ENCODE measurements at places on chromosomes 7 and 10. TPM values are rescaled to one million over a fixed set of nuclear protein-coding genes. Genes with fewer than 3 reads are reported as not detected.

The IDI2 gene
- not detected for total RNA-seq

The CPA5 gene
- total RNA-seq: not detected

DNA sequence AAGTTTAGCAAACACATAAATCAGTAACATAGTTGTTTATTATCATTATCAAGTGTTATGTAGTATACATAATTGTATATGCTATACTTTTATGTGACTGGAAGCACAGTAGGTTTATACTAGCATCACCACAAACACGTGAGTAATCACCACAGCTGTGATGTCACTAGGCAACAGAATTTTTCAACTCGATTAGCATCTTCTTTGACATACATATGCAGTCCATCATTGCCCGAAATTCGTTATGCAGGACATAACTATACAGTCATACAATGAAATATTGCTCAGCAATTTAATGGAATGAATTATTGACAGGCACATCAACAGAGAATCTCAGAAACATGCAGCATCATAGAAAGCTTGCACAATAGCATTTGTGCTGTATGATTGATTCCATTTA, 77.7 kb downstream of the LSM5 start:
- DNase-seq: no peak

DNA sequence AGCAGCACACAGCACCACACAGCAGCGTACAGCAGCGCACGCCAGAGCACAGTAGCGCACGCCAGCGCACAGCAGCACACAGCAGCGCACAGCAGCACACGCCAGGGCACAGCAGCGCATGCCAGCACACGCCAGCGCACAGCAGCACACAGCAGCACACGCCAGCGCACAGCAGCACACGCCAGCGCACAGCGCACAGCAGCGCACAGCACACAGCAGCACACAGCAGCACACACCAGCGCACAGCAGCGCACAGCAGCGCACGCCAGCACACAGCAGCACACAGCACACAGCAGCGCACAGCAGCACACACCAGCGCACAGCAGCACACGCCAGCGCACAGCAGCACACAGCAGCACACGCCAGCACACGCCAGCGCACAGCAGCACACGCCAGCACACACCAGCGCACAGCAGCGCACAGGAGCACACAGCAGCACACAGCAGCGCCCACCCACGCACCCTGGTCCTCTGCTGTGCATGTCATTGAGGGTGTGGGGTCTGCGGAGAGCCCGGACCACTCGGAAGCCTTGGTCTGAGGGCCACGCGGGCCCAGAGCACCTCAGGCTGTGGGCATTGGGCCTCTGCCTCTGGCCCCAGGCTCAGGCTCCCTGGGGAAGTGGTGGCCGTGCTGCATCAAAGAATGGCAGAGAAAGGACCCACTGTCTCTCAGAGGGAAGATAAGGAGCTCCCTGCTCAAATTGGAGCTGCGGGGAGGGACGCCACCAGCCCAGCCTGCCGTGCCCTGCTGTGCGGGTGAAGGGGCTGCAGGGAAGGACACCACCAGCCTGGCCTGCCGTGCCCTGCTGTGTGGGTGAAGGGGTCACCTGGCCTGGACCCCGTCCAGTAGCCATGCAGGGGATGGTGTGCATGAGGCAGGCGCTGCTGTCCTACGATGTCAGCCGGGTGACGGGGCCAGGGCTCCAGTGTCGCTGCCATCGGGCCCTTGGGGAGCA, 27.5 kb upstream of the GPR146 start:
- no peak for DNase-seq

GRCh38 chr10:21721000-21721665, 187.1 kb downstream of the MLLT10 start:
- DNase-seq: no peak

DNA sequence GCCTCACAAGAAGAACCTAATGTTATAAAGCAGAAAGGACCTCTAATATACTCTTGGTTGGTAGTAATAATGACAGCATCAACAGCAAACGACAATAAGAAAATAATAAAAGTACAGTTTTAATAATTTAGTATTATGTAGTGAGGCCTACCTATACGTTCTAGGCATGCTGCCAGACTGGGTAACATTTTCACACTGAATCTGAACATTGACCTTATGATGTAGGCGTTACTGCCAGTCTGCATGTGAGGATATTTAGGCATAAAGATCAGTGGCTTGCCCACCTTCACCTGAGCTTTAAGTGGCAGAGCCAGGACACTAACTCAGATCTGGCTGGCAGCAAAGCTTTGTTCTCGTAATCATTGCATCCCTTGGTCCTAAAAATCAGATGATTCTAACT, 2.5 kb downstream of the FGL2 start:
- no peak for DNase-seq

GRCh38 chr7:130970696-130971095, 236.7 kb upstream of the KLF14 start:
- DNase-seq: no peak

DNA sequence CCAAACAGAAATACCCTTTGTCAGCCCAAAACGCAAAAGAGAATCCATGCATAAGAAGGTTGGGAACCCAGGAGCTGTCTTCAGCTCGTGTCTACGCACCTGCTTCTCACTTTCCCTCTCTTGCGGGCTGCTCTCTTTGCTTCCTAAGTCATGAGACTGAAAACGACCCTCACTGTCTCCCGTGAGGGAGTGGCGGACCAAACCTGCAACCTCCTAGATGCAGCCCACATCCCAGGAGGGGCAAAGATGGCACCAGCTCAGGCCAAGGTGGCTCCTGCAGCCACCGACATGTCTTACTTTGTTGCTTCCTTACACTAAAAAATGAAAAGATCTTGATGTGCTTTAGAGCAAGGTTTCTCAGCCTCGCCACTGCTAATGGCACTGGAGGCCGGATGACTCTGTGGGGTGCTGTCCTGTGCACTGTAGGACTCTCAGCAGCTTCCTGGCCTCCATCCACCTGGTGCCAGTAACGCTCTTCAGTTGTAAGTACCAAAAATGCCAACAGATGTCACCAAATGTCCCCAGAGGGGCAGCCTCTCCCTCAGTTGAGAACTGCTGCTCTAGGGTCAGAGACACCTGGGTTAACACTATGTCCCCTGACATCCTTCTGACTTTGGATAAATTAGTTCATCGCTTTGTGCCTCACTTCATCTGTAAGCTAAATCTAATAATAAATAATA, 179.8 kb upstream of the PFKP start:
- DNase-seq: no peak

DNA sequence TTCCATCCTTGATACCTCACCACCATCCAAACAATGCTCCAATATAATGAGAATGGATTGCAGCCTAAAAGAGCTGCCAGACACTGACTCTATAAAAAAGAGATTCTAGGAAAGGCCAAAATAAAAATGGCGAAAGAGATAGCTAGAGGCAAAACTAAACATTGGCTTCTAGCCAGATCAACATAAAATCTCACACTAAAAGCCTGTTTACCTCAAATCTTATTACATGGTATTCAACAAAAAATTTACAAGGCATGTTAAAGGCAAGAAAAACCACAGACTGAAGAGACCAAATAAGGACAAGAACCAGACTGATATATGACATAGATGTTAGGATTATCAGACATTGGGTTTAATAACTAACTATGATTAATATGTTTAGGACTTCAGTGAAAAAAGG, 1127.0 kb downstream of the DNAJB9 start:
- no peak for DNase-seq

GRCh38 chr7:70574970-70575799, 556.8 kb upstream of the GALNT17 start:
- no peak for DNase-seq

GRCh38 chr7:983004-983615, at the start of gene CYP2W1:
CYP2W1 (plus strand) TSS chr7:983181; CDS start chr7:983212, 31 bp downstream.
- no peak for DNase-seq

DNA sequence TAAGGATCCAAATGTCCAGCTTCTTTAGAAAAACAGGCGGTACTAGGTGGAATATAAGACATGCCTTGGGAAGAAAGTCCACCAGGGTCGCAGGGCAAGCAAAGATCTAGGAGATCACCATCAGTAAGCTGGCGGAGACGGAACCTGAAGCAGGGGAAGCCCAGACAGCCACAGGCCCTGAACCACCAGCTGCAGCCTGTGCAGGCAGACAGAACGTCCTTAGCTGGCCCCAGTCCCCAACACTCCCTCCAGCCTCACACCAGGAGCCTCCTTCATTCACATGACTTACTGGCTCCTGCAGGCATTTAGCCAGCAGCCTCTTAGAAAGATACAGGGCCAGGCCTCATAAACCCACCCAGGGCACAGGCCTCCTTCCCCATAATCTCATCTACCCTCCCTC, 17.4 kb downstream of the RGS10 start:
- DNase-seq: peak; percentile 68

GRCh38 chr7:114112806-114113205, 194.0 kb upstream of the PPP1R3A start:
- no peak for DNase-seq

- no peak for DNase-seq
Observed at GRCh38 chr10:48314107-48314506, 7.6 kb downstream of the MAPK8 start.

All from sigmoid colon (tissue), 7 donors.